ENCODE measurements at places on chromosomes 3 and 15.

GRCh38 chr3:195224980-195225580 is 45.9 kb downstream of the XXYLT1 start:
- DNase-seq: no peak

DNA sequence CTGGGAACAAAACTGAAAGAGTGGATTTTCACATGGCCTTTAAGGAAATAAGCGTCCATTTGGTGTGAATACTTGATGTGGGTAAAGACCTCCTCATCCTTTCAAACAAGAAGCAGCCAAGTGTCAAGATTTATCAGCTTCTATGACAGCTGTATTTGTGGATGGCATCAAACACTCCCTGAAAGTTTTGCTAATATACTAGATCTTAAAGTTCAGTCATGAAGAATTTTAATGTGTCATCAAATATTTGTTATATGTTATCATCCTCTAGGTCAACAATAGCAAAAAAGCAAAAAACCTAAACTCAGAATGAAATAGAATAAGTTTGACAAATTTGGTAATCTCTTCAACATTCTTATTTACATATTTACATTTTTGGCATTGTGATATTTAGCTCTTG is 29.1 kb upstream of the LYSMD4 start:
- peak; percentile 14 for DNase-seq

DNA sequence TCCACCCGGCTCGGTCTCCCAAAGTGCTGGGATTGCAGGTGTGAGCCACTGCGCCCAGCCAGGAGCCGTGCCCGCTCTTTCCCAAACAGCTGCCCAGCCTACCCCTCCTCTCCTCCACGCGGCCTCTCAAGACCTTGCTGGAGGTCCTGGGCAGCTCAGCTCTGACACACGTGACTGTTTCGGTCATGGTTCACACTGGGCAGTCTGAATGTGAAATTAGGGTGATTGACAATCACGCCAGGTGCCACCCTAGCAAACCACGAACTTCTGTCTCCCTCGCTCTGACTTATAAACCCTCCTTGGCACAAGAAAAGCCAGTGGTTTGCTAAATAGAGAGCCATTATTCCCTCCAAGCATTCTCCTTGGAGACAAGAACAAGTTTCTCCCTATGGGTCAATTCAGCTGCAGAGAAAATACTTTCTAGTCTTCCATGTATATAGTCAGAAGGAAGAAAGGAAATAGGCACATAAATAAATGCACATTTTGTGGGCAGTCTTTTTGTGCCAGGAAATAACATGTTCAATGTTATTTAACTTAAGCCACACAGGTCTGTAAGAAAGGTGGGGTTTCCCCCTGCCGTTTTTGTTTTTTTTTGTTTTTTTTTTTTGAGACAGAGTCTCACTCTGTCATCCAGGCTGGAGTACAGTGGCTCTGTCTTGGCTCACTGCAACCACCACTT is 121.9 kb upstream of the MEF2A start:
- DNase-seq: no peak

- DNase-seq: no peak
Observed at GRCh38 chr15:82923744-82924143, 28.8 kb downstream of the HOMER2 start.

DNA sequence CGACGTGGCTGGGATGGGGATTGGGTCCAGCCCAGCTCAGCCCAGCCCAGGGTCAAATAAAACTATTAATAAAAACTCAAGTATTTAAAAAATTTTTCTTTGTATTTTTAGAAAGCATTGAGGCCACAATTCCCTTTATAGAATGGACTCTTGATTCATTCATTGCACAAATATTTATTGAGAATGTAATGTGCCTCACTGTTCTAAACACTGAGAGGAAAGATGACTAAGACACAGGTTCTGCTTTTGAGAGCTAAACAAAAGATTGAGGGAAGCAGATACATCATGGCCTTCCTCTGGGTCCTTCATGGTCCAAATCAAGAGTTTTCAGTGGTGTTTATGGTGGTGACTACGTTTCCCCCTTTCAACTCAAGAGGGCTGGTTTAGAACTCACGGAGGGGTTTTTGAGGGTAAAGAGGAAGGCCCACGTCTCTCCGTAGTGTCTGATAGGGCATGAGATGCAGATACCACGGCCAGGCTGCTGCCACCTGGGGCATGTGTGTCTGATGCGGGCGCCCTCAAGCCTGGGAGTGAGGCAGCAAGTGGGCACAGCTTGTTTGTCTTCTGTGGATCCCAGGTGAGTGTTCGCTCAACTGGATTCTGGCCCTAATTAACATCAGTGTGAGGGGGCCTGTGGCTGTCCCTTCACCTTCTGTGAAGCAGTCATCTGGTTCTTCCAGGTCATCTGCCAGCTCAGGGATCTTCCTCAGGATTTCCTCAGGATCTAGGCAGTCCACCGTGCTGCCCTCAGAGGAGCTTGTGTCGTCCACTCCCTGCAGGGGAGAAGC is 73.5 kb upstream of the SCN5A start:
- DNase-seq: peak; percentile 64

- no peak for DNase-seq
Observed at GRCh38 chr15:75449585-75450306, 1.7 kb downstream of the SIN3A start.

GRCh38 chr3:133782454-133782853 is 23.2 kb upstream of the SRPRB start:
- DNase-seq: no peak

- DNase-seq: peak; percentile 46
Observed at GRCh38 chr3:119352863-119353527, 58.8 kb downstream of the ARHGAP31 start.

GRCh38 chr3:140007911-140008869 is 73.2 kb downstream of the CLSTN2 start:
- no peak for DNase-seq

DNA sequence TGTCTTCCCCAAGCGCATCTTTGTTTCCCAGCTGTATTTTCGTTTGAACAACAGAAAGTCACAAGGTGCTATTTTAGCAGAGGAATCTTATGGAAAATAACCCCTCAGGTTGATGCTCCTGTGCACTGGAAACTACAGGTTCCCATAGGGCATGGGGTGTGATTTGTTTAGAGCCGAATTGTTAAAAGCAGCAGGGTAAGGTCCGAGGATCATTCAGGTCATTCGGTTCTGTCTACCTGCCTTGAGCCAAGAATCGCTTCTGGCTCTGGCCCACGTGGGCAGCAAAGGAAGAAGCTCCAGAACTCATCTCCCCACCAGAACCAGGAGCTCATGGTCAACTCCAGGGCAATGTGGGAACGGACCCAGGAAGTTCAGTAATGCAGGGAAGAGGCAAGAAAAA is 116.7 kb upstream of the TPM1 start:
- DNase-seq: no peak

DNA sequence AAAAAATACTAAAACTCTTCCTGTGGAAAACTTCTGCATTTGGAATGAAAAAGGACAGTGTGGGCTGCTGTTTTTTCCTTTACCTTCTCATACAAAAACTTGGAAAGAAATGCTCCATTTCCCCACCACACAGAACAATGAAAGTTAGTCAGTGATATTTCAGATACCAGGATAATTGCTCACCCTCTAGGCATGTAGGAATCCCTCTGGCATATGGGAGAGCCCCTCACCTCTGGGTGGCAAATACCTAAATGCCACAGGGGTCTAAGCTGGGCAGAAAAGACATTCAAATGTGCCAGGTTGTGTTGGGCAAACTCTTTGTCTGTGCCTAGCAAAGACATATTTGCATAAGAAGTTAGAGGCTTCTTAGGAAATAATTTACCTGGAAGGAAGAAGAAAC is 560.3 kb upstream of the NR2F2 start:
- peak; percentile 57 for DNase-seq

DNA sequence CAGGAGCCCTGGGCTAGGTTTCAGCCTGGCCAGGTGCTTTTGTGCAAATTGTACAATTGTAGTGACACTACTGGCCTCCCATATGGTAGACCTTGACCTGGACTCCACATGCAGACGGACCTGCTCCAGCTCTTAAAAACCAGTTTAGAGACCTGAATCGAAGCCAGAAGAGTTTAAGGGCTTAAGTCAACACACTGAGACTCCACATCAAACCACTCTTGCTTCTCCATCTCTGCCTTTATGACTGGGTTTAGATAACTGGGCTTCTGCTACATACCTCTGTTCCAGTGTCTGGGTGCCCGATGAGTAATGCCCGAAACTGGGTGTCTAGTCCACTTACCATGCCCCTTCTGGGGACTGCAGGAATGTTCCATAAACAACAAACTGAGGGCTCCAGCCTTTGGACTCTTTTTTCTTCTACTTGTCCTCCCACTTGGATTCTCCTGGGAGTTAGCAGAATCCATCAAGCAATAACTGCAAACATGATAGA is 32.8 kb downstream of the TMEM212 start:
- no peak for DNase-seq

GRCh38 chr15:40850576-40851112 is 6.8 kb downstream of the SPINT1 start:
- DNase-seq: no peak

DNA sequence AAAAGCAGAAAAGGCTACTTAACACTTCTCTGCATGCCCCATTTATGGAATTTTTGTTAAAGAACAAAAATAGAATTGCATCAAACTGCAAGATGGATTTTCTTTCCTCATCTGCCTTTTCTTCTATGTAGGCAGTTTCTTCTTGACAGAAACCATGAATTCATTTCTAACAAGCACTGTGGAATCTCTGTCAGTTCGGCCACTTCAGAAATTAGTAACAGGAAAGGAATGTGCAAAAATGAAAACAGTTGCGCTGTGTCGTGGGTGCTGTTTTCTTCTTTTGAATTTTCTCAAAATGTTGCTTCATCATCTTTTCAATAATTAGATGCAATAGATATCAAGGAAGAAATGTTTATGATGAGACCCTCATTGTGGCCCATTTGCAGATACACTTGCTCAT is 151.6 kb downstream of the FOXB1 start:
- peak; percentile 60 for DNase-seq

DNA sequence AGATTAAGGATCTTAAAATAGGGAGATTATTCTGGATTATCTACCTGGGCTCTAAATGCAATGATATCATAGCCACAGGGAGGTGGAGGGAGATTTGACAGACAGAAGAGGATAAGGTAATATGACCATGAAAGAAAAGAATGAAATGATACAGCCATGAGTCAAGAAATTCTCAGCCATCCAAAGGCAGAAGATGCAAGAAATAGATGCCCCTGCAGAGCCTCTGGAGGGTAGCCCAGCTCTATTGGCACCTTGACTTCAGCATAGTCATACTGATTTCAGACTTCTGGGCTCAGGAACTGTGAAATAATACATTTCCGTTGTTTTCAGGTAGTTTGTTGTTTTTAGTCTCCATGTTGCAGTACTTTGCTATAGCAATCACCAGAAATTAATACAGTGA is 31.9 kb upstream of the FOXB1 start:
- no peak for DNase-seq

GRCh38 chr15:64111679-64112050 is 15.9 kb downstream of the SNX1 start:
- DNase-seq: no peak

GRCh38 chr3:184336547-184337398 is 627 bp upstream of the FAM131A start:
- peak; percentile 76 for DNase-seq

GRCh38 chr3:95280711-95281352 is 1218.0 kb downstream of the NSUN3 start:
- no peak for DNase-seq

GRCh38 chr15:31867536-31868442 is 162.5 kb upstream of the CHRNA7 start:
- peak; percentile 15 for DNase-seq

GRCh38 chr15:99923711-99924110 is 190.5 kb upstream of the LYSMD4 start:
- no peak for DNase-seq

GRCh38 chr15:67089217-67090193 is 24.1 kb downstream of the SMAD3 start:
- DNase-seq: no peak

DNA sequence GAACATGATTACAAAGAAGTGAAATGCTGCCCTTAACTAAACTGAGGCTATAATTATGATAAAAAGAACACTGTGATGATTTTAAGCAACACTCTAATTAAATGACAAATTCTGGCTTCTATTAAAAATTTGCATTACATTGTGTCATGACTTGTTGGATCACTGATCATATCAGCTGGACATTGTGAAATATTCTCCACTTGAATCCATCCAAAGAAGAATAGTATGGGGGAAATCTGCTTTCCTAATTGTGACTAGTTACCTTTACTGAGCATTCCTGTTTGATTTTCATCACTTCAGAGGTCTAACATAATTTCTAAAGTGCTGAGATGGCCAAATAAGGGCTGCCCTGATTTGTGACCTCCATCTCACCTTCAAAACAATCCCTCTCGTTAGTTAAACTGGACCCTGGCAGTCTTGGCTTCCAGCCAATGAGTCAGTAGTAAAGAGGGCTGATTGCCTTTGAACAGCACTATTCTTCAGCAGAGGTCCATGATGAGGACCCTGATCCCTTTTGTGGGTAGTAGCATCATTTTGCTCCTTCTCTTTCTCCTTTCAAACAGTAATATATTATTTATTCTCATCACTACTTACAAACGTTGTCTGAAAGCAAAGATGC is 53.5 kb upstream of the LEKR1 start:
- no peak for DNase-seq

DNA sequence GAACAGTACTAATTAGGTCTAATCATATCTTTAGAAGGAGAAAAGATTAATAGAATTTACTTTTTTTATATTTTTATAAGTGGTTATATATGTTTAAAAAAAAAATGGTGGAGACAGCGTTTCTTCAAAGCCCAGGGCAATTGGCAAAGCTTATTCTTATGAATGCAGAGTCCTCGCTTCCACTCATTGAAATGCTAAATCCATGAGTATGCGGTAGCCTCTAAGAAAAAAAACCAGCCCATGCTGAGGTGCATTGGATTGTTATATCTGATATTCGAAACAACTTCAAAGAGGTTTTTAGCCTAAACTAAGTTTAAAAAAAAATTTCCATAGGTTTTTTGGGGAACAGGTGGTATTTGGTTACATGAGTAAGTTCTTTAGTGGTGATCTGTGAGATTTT is 142.8 kb downstream of the GOLIM4 start:
- DNase-seq: no peak

DNA sequence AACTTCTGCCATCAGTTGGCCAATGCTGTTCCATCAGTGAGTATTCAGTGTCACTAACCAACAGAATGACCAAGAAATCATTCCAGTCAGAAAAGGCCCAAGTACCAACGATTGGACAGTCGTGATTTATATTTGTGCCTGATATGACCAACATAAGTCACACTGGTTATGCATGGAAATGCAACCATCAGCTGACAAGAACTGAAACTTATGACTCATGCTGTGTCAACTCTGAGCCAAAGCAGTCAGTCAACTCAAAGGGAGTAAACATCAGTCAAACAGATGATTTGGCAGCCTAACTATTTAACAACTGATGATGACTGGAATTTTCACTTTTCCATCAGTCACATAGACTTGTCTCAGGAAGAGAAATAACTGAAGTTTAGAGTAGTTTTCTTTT is 142.4 kb downstream of the ANXA2 start:
- peak; percentile 22 for DNase-seq
